ENCODE measurements at places on chromosomes 6 and 20. TPM values are rescaled to one million over a fixed set of nuclear protein-coding genes. Genes with fewer than 3 reads are reported as not detected.

Gene KAT14
- 32.2 TPM for total RNA-seq

Gene SLC35F1
- total RNA-seq, result 90.8 TPM

Gene CRISP2
- total RNA-seq, result 0.31 TPM

Gene NKX2-4
- not detected for total RNA-seq

Gene DEFB128
- not detected for total RNA-seq

Gene SRMS
- total RNA-seq, result not detected

Gene RHAG
- total RNA-seq, result 0.31 TPM

Gene JPH2
- not detected for total RNA-seq

Gene WTAP
- total RNA-seq, result 132 TPM

Gene CRIP3
- 16.6 TPM for total RNA-seq

Gene GGTLC1
- total RNA-seq, result not detected

Gene WFDC10B
- not detected for total RNA-seq

Gene COL9A1
- 11.0 TPM for total RNA-seq

Gene GMPR
- 0.63 TPM for total RNA-seq

Gene C6orf52
- total RNA-seq, result not detected

Gene NRSN1
- total RNA-seq, result 31.6 TPM

Gene DTNBP1
- 7.8 TPM for total RNA-seq

Gene FABP7
- total RNA-seq, result 887 TPM

Gene EDN3
- total RNA-seq, result 0.63 TPM

Gene GABRR1
- not detected for total RNA-seq

Gene SEL1L2
- 2.2 TPM for total RNA-seq

Gene TBCC
- total RNA-seq, result 45.1 TPM

Gene UTRN
- total RNA-seq, result 56.0 TPM

Gene PROKR2
- total RNA-seq, result 44.8 TPM

Gene MLN
- not detected for total RNA-seq

Gene EYS
- total RNA-seq, result 1.9 TPM

Gene PNPLA1
- total RNA-seq, result not detected

Gene FAM217A
- total RNA-seq, result not detected

Gene VIP
- 3.1 TPM for total RNA-seq

Gene TCP11
- 0.63 TPM for total RNA-seq

Gene DCDC2
- 1.3 TPM for total RNA-seq

Gene COX4I2
- not detected for total RNA-seq

Gene POLR1C
- total RNA-seq, result 29.4 TPM

Gene TREM2
- 6.6 TPM for total RNA-seq

Gene ECT2L
- total RNA-seq, result 0.31 TPM

Gene CGA
- total RNA-seq, result not detected

Gene OLIG3
- not detected for total RNA-seq

Gene BHLHE23
- total RNA-seq, result 0.94 TPM

Gene BMP2
- total RNA-seq, result 2.5 TPM

Gene FHL5
- 0.63 TPM for total RNA-seq

Gene ETV7
- not detected for total RNA-seq

Gene MGME1
- 9.1 TPM for total RNA-seq

Gene SPAG4
- total RNA-seq, result 1.9 TPM

Gene MYCT1
- 2.2 TPM for total RNA-seq

Gene C6orf58
- total RNA-seq, result 2.2 TPM

Gene CNR1
- total RNA-seq, result 344 TPM

Gene BMP7
- 16.9 TPM for total RNA-seq

Gene DLL1
- total RNA-seq, result 18.2 TPM

Gene PDYN
- 1.6 TPM for total RNA-seq

Data from parietal lobe (tissue), 2 donors.